ENCODE measurements at places on chromosomes 13 and 19.

GRCh38 chr19:20107301-20107700 is 29.5 kb downstream of the ZNF90 start:
- no peak for DNase-seq

GRCh38 chr19:41801792-41802211 is 5.4 kb downstream of the CEACAM3 start:
- no peak for DNase-seq

DNA sequence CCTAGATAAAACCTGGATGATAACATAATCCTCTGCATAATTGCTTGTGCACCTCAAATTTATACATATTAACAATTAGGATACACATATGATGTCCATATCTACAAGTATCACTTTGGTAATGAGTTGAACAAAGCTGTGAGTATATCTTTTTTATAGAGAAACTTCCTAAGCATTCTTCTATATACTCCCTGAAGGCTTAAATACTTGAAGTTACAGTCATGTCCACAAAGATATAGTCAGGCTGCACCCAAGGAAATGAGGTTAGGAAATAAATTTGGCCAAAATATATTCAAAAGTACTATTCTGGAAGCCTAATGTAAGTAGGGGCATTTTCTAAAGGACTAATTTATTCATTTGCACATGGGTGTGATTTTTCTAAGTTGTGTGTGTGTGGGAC is 761.5 kb downstream of the PCDH9 start:
- DNase-seq, result no peak

- no peak for DNase-seq
These were observed 51.5 kb downstream of the ATP7B start for GRCh38 chr13:51959773-51960172.

DNA sequence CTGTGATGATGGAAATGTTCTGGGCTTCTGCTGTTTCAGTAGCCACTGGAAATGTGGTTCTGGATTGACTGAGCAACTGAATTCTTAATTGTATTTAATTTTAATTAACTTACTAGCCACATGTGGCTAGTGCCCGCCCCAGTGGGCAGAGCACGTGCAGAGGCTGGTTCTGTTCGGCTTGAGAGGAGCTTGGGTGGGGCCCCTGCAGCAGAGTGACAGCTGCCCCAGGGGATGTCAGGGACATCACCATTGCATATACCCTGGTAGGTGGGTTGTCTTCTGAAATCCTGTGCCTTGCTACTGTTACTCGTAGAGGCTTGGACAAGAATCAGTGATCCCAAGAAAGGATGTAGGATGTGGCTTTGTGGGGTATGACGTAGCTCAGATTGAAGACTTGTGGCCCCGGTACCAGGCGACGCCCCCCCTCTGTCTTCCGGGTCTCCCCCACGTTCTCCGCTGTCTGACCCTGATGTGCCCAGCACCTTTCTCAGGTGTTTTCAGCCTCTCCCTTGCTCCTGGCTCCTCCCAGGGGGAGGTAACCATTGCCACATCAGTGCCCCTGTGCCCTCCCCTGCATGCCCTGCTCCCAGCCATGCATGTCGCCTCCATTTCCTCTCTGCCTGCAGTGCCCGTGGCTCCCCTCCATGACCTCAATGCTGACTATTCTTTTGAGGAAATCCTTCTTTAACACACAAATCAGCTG is 102.6 kb upstream of the RNF113B start:
- DNase-seq, result no peak

- no peak for DNase-seq
These were observed 29.7 kb upstream of the MIER2 start for GRCh38 chr19:374183-374885.

DNA sequence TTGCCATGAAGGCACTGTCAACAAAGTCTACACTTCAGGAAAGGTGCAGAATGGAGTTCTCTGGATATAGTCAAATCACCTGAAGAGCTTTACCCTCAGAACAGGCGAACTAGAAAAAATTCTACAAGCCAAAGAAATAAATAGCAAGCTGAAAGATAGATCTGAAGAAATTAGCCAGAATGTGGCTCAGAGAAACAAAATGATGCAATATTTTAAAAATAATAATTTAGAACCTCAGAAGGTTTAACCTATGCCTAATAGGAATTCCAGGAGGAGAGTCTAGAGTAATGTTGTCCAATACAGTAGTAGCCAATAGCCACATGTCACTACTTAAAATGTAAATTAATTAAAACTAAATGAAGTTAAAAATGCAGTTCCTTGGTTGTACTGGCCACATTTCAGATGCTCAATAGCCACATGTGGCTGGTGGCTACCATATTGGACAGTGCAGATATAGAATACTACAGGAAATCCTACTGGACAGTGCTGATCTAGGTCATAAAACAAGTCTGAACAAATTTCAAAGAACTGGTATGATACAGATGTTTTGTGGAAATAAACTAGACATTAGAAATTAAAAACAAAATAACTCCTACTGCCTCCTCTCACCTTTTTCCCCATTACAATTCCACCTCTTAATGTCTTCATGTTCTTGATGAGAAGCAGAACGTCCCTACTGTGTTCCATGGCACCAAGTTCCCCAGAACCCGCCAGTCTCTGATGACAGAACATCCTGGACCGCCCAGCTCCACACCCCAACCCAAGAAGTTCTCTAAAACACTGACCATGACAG is 679 bp upstream of the CDADC1 start:
- DNase-seq, result no peak

DNA sequence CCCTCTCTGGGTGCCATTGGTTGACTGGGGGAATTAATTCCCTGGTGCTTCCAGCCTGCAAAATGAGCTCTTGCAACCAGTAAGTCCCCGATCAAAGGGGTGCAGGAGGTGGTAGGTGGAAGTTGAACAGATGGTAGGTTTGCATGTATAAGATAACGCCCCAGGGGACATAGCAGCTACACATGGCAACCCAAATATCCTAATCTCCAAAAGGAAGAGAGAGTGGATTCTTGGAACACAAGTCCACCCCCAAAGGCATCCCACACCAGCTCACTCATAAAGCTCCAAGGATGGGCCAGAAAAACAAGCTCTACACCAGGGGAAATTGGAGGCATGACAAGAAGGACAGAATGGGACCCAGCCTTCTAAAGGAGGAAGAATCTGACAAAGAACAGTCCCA is 4.8 kb downstream of the CD209 start:
- DNase-seq, result no peak

DNA sequence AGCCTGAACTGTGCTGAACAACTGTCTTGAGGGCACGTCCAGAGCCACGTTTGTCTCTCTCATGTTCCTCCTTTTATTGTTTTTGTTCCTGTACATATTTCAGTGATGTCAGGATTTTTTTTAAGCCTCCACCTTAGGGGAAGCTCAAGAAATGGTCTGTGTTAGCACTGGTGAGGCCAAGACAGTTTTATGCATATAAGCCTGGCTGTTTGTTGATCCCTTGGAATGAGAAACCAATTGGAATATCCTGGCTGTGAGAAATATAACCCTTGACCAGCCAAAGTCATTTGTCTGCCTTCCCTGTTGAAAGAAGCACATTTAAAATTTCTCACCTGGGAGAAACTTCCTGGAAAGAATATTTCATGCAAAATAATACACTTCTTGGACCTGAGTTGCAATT is 115.8 kb downstream of the DNAJC15 start:
- no peak for DNase-seq

DNA sequence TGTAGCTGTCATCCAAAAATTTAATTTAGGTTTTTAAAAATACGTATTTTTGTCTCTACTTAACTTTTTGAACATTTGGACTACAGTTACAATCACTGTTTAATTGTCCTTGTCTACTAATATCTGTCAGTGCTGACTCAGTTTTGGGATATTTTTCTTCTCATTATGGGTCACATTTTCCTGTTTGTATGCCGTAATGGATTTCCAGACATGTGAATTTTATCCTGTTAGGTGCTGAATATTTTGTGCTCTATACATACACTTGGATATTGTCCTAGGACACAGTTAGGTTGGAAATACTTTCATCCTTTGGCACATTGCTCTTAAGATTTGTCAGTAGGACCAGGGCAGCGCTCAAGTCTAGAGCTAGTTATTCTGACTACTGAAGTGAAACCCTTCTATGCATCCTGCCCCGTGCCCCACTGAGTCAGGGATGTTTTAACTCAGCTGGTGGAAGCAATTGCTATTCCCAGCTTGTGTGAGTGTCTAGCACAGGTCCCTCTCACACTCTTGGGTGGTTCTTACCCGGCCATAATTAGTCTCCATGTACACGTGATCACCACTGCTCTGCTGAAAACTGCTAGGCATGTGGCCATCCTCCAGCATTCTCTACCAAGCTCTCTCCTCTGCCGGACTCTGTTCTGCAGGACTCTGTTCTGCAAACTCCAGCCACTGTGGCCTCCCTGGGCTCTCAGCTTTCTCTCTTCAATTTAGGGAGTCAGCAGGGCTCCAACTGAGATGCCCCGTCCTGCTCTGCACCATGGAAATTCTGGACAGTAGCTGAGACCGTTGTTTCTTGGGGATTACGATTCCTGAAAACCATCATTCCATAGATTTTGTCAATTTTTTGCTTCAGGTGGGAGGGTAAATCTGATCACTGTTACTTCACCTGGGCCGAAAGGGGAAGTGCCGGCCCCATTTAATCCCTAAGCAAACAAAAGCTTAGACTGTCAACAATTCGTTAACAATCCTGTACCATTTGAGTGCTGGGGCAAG is 11.1 kb downstream of the PROZ start:
- no peak for DNase-seq

GRCh38 chr13:35191883-35192282 is 249.8 kb downstream of the NBEA start:
- no peak for DNase-seq

DNA sequence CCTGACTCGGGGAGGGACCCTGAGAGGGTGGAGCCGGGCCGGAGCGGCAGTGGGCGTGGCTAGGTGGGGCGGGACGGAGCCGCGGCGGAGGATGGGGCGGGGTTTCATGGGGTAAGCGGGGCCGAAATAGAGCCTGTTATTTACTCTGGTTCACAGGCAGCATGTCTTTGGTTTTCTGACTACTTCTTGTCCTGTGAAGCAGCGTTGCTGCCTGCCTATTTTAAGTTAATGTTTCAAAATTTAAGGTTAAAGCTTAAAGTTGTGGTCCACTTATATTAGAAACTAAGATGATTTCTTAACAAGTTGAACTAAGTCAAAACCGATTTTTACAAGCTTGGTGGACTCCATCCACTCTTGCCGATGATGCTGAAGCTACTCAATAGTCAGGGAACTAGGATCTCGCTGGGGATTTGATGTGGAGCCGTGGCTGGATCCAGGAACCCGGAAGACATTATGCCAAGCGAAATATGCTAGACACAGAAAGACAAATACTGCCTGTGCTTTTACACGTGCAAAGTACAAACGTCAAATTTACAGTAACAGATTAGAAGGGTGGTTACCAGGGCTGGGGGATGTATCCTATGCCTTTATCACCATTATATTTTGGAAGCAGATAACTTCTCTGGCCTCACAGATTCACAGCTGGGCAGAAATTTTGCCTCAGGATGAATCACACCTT is 433 bp upstream of the ZNF616 start:
- DNase-seq, result no peak

- no peak for DNase-seq
These were observed 3.7 kb downstream of the GAS6 start for GRCh38 chr13:113860051-113860664.

DNA sequence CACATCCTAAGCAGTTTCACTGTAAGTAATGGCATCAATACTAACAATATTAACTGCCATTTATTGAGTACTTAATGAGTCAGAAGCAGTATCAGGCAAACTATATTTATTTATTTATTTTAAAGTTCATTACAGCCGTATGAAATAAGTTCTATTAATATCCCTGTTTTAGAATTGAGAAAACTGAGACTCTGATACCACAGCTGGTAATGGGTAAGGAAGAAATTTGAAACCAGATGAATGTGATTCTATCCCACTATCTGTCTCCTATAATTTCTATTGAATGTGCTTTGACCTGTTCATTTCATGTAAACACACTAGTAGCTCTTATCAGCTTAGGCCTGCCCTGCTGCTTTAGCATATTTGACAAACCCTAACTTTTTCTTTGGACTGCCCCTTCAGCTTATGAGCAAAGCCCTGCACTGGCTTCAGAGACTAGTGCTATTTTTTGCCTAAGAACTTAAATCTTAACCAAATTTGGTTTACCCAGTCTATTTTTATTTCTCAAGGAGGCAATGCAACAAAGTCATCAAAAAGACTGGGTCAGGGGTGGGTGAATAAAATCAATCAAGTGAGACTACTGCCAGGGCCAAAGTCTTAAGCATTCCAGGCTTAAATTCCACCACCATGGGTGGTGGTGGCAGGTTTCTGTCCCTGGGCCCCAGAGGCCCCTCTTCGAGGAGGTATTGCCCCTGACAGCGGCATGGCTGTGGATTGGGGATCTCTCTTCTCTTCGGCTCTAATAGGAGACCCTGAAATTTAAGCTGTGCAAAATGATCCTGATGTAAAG is 143.4 kb downstream of the DLEU7 start:
- no peak for DNase-seq

DNA sequence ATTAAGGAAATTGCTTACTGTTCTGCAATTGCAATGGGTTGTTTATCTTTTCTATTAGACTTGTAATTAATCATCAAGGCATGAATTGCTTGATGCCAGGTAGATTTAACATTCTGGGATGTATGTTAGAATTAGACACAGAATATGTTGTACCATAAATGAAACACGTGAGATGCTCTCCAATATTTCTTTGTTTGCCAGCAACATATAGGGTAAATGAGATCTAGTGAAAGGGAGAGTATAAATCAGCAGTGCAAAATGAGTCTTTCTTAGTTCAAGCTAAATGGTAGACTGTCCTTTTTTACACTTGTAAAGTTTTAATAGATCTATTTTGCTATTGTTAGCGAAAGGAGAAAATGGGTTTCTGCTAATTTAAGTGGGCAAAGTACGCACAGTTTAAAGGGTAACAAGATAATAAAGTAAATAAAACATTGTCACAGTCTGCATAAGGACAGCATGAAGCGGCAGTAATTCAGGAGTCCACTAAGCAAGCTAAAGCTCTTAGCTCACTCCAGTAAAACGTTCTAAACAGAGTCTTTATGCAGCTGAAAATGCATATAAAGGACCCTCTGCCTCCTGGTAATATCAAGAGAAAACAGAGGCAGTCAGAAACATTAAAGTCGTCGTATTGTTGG is 1137.1 kb downstream of the OLFM4 start:
- DNase-seq, result no peak

DNA sequence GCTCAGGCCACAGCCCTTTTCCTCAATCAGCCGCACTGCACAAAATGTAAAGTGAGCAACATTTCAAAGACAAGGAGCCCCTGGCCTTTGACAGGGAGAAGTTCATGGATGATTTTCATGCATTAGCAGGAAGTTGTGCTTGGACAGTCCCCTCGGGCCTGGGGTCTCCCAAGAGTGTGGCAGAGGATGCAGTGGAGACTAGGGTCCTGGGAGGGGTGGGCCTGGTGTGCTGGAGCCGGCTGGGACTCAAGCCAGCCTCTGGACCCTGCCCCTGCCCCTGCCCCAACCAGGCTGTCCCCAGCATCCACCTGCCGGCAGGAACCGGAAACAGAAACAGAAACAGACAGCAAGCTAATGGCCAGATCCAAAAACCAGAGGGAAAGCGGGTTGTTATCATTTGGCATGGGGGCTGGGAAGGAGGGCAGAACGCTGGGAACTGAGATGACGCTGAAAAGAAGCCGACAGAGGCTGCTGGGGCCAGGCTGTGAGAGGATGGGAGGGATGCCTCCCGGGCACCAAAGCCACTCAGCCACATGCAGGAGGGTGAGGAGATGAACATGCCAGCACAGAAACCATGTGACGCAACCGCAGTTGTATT is 2.3 kb downstream of the GAS6 start:
- no peak for DNase-seq
